ENCODE measurements at places on chromosomes 1 and 21. TPM values are rescaled to one million over a fixed set of nuclear protein-coding genes. Genes with fewer than 3 reads are reported as not detected.

DNA sequence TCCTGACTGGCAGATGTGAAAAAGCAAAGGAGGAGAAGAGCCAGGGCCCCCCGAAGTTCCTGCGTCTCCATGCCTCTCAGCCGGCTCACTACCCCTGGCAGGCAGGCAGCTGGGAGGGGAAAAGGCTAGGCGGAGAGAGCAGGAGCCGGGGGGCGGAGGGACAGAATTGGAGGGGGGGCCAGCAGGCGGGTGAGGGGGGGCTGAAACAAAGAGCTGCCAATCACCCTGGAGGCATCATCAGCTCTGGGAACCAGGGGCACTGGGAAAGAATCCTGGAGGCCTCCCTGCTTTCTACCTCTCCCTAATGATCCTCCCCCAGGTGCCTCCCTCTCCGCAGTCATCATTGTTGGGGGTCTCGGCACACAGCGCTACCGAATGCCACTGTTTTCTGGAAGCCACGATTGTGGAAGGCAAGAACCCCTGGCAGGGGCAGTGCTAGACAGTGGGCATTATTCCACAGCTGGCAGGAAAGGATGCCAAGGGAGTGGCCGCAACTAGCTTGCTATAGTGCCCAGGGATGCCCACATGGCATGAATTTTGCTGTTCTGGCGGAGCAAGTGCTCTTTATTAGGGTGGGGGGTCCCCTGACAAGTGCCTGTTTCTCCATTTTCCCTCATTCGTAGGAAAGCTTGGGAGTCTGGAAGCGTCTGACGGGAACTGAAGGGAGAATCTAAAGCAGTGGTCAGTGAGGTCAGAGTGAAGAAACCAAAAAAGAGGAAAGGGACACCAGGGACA is at the start of gene THBS3:
TSS of gene THBS3 (minus strand) at position 92 of the 735 bp plus-strand sequence. CDS start at position 71, 21 bp downstream.
- peak; percentile 18 for ATAC-seq

OR2M3 gene
- 0.83 TPM for total RNA-seq

DNA sequence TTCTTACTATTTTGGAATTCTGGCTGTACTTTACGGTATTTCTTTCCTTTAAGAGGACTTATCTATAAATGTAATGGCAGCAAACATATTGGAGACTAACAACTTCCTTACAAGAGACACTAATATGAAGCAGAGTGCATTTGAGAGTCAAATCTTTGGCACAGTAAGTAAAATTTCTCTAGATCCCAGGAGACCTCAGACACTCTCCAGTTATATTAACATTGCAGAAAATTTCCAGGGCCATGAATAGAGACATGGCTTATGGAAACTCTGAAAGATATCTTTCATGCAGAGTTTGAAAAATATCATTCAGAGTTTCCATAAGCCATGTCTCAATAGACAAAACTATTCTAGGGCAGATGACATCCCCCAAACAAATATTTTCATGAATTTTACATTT is 51.2 kb downstream of the IL23R start:
- no peak for ATAC-seq

- peak; percentile 42 for ATAC-seq
These were observed 6.4 kb downstream of the ADARB1 start for GRCh38 chr21:45080639-45081414.

GRCh38 chr1:30277415-30277814 is 446.0 kb downstream of the MATN1 start:
- no peak for ATAC-seq

- ATAC-seq: no peak
These were observed 4.1 kb downstream of the TAGLN2 start for GRCh38 chr1:159921251-159921650.

PTGS2 gene
- total RNA-seq: 0.25 TPM

GRCh38 chr1:2212532-2213491 is 15.3 kb upstream of the SKI start:
- peak; percentile 79 for ATAC-seq

DNA sequence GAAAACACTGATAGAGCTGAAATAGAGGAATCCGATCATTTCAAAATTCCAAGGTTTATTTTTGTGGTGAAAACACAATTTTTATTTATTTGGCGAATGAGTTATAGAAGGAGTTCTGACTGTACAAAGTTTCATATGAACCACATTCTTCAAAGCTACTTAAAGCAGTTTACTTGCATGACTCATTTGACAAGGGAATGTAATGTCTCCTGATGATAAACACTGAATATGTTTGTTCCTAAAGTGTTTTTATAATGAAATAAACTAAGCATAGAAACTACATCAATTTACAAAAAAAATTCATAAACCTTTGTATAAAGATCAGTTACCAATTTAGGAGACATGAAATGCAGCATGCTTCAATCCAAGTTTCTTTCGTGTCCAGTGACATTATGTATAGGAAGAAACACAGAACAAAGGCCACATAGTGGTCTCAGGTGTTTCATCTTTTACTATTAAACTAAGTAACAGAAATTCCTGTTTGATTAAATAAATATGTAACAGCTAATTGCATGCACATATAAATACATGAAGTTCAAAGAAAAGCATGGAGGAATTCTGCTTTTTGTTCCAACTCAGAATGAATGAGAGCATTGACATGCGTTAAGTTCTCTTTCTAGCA is 2.5 kb downstream of the PRKACB start:
- no peak for ATAC-seq

GRCh38 chr1:46333300-46334029 is 7.1 kb upstream of the NSUN4 start:
- peak; percentile 50 for ATAC-seq

KIF21B gene
- total RNA-seq: 0.31 TPM

- ATAC-seq: no peak
These were observed 10.6 kb downstream of the APCS start for GRCh38 chr1:159598196-159598595.

TDRD10 gene
- total RNA-seq: 0.17 TPM

- no peak for ATAC-seq
These were observed 229.4 kb upstream of the POU3F1 start for GRCh38 chr1:38275960-38276359.

DNA sequence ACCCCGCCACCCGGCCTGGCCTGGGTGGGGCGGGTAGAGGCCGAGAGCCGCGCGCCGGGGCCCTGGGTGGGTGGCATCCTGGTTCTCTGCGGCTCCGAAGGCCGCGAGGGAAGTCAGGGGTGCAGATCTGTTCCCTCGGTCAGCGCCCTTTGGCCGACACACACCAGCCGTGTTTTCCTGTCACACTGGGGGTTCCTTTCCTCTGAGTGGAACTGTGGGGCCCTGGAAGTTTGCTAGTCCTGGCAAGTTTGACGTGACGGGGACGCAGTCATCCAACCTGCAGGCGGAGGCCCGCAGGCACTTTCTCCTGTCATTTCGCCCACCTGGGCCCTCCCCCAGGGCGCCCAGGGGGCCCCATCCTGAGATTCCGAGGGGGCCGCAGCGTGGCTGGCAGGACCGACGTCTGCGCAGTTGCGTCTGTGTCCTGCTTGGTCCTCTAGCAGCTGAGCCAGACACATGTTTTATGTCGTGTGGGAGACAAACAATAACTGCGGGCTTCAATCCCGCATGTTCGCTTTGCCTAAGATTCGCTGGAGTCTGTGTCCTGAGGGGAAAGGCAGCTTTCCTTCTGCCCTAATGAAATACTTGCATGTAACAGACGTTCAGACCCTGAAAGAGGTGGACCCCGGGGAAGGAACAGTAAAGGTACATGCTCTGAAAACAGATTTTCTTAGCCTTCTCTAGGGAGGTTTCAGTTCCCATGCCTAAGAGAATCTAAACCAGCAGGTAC is 1.5 kb downstream of the FAM163A start:
- no peak for ATAC-seq

- no peak for ATAC-seq
These were observed at the start of gene RAB25 for GRCh38 chr1:156060937-156061636. Gene RAB25 (plus strand): TSS chr1:156061160. CDS start chr1:156061401, 241 bp downstream.

- ATAC-seq: no peak
These were observed 4.4 kb upstream of the TNFRSF25 start for GRCh38 chr1:6470132-6471085.

SPRR3 gene
- total RNA-seq: not detected

DNA sequence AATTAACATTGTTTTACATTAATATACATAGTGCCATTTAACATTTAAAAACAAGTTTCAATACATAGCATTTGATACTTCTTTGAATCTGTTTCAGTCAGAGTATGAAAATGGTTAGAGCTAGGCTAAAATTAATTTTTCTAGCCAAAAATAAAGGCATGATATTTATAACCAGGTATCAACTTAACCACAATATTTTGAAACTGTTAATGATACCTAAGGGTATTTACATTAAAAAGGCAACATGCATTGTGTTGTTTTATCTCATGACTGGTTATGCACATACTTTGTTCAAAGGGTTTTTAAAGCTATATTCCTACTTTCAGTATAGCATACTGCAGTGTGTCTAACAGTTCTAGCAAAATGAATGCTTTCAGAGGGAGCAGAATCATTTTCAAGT is 130.0 kb downstream of the HS2ST1 start:
- peak; percentile 46 for ATAC-seq

DNA sequence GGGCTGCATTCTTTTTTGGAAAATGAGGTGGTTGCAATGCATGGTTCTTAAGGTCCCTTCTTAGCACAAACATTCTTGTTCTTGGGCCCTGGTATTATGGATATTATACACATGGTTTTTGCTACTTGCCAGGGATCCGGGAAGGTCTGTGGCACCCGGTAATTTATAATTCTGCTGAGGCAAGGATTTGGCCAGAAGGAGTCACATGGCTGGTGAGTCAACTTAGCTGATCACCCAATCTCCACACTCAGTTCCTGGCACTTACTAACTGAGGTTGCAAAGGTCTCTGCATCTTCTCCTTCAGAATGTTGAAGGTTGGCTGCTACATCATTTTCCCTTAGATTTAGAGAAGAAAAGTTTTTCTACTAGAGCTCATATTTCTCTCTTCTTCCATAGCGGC is 112.5 kb downstream of the ROR1 start:
- peak; percentile 35 for ATAC-seq

Data from motor neuron (in vitro differentiated cells).